ENCODE measurements at places on chromosomes 13 and 19.

DNA sequence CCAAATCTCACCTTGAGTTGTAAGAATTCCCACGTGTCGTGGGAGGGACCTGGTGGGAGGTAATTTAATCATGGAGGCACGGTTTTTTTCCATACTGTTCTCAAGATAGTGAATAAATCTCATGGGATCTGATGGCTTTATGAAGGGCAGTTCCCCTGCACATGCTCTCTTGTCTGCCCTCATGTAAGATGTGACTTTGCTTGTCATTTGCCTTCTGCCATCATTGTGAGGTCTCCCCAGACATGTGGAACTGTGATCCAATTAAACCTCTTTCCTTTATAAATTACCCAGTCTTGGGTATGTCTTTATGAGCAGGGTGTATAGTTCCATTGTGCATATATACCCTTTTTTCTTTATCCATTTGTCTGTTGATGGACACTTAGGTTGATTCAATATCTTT lies 13.1 kb downstream of the SCEL start:
- DNase-seq: no peak
- no peak overlapping the region for H3K4me3 ChIP-seq
- no peaks in the 10 kb centered on the region for H3K4me1 ChIP-seq
- no peaks in the 10 kb centered on the region for H3K36me3 ChIP-seq
- no peak overlapping the region for H3K27ac ChIP-seq

DNA sequence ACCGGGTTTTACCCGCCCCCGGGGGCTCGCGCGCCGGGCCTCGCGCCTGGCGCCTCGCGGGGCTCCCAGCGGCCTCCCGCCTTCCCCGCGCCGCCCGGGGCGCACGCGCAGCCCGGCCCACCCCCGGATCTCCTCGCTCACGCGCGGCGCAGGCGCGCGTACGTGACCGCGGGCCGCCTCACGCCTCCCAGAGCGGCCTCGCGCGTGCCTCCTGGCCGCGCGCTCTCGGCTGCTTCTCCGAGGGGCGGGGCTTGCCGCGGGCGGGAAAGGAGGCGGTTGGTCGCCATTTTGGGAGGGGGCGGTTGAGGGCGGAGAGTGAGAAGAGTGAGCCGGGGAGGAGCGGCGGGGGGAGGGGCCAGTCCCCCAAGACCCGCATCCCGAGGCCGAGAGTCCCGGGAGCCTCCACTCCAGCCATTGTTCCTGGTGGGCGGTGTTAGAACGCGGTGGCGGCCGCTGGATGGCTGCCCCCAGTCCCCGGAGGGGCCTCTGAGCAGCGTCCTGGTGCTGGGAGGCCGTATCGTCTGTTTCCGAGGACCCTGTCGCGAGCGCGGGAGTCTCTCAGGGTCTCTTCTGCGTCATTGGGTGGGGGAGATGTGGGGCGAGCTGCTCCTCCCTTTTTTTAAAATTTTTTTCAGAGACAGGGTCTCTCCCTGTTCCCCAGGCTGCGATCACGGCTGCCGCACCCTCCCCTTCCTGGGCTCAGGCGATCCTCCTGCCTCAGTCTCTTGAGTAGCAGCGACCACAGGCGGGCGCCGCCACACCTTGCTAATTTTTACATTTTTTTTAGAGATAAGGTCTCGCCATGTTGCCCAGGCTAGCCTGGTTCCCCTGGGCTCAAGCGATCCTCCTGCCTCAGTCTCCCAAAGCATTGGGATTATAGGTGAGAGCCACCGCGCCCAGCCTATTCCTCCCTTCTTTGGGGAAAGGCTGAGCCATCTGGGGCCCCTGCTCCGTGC lies at the start of gene ZNF541:
ZNF541 (minus strand) TSS at position 78 of the 956 bp plus-strand sequence. CDS start 17,292 bp downstream, outside the sequence.
- H3K27me3 ChIP-seq: no peaks in the 10 kb centered on the region
- H3K27ac ChIP-seq: no peak within 1 kb of the TSS
- H3K4me1 ChIP-seq: no peaks in the 10 kb centered on the region
- no peaks in the 10 kb centered on the region for H3K36me3 ChIP-seq
- no peak within 1 kb of the TSS for H3K4me3 ChIP-seq

- no peak overlapping the region for H3K27ac ChIP-seq
- no peaks in the 10 kb centered on the region for H3K36me3 ChIP-seq
- DNase-seq: no peak
- peak overlapping the region; percentile 65 for H3K4me3 ChIP-seq
Measured at GRCh38 chr19:14632286-14632685, 42.4 kb downstream of the ADGRE3 start.

GRCh38 chr19:10552510-10553053 lies 8.9 kb downstream of the ATG4D start:
- H3K4me3 ChIP-seq: no peak overlapping the region
- H3K27ac ChIP-seq: no peak overlapping the region
- peaks cover 85% of the 10 kb centered on the region for H3K36me3 ChIP-seq
- H3K27me3 ChIP-seq: no peaks in the 10 kb centered on the region

GRCh38 chr19:17703824-17704463 lies 15.3 kb upstream of the MAP1S start:
- no peak overlapping the region for H3K27ac ChIP-seq
- H3K4me1 ChIP-seq: peaks cover 2% of the 10 kb centered on the region
- H3K4me3 ChIP-seq: no peak overlapping the region
